ENCODE measurements at places on chromosomes 12 and 14.

- no peak for DNase-seq
These were observed 50.0 kb downstream of the FLRT2 start for GRCh38 chr14:85579942-85580341.

DNA sequence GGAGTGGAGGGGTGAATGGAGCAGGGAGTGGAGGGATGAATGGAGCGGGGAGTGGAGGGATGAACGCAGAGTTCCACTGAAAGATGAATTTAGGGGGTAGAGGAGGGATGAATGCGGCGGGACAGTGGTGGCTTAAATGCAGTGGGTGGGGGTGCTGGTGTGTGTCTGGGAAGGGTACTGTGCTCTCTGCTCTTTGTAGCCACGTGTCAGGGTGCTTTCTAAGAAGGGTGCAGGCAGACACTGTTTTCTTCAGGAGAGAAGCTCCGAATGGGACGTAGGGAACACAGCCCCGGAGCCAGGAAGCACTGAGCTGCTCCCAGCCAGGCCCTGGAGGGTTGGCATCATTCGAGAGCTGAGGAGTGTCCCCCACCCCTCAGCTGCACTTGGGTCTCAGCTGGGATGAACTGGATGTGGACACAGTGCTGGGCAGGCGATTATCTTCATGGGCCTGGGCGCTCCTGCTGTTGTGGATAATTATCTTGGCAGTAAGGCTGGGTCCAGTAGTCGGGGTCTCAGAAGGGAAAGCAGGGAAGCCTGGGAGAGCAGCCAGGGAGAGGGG lies 9.5 kb upstream of the CEP170B start:
- no peak for DNase-seq

DNA sequence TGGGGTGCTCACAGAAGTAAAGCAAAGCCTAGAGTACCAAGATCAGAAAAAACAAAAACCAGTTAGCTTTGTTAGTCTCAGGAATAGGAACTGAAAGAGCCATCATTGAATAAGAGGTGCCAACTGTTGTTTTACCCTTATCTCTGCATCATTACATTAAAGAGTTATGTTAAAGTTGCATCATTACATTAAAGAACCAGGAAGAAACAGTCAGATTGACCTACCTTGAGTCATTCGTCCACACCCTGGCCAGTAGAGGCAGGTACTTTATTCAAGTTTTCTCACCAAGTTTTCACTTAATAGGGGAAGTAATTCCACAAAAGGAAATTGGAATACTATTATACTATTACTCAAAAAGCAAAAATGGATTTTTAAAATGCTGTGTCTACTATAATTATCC lies 121.7 kb upstream of the CNOT2 start:
- no peak for DNase-seq

DNA sequence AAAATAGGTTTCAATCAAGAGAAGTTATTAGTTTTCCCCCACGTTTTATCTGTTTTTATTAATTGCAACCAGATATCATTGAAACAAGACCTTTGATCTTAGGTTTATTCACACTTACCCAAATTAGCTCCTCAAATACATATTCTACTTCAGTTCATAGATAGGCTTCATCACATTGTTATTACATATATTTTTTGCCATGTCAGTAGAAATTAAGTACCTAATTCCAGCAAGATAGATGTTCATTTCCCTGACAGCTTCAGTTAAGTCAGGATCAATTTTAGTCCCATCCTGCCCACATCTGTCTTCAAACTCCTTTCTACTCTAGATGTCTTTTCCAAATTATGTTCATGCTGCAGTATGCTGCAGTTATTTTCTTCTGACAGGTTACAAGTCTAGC lies 388.8 kb downstream of the TMTC2 start:
- DNase-seq: no peak

DNA sequence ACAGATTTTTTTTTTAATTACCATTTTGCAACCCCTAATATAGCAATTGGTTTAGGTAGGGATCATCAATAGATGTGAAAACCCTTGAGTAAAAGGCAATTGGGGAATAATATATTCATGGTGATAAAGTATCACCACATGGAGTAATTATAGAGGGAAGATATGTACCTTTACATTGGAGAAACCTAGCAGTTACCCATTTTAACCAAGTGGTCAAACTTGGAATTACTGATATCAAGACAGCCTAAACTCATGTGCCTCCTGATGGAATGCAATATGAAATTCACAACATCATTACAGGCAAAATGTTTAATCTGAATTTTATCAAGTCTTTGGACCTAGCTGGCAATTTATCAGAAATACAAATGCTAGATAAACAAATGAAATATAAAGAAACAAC lies 6.7 kb upstream of the SLC10A1 start:
- no peak for DNase-seq

Measured in T-helper 1 cell (primary cell).